Non-pigmented ciliary epithelial cell (primary cell): ENCODE measurements at places on chromosomes 13 and 19.

- no peak for DNase-seq
These were observed 2.5 kb downstream of the FPR3 start for GRCh38 chr19:51797480-51797879.

- DNase-seq: no peak
These were observed 44.7 kb upstream of the ZNF30 start for GRCh38 chr19:34881982-34882381.

DNA sequence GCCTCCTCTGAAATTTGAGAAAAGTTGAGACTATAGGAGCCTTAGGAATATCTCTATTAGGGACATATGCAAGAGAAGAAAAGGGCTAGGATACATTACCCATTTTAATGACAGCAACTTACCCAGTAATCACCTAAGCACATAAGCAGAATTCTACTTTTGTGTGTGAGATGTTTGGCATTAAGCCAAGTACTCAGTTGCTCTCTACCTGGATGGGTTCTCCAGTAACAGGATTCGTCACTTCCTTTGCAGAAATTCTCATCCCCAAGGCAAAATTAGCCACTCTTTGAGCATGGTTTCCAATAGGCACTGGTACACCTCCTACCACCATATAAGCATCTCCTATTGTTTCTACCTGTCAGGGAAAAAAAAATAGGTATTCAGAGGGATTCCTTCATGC lies 95.1 kb downstream of the C13orf42 start:
- DNase-seq: no peak

DNA sequence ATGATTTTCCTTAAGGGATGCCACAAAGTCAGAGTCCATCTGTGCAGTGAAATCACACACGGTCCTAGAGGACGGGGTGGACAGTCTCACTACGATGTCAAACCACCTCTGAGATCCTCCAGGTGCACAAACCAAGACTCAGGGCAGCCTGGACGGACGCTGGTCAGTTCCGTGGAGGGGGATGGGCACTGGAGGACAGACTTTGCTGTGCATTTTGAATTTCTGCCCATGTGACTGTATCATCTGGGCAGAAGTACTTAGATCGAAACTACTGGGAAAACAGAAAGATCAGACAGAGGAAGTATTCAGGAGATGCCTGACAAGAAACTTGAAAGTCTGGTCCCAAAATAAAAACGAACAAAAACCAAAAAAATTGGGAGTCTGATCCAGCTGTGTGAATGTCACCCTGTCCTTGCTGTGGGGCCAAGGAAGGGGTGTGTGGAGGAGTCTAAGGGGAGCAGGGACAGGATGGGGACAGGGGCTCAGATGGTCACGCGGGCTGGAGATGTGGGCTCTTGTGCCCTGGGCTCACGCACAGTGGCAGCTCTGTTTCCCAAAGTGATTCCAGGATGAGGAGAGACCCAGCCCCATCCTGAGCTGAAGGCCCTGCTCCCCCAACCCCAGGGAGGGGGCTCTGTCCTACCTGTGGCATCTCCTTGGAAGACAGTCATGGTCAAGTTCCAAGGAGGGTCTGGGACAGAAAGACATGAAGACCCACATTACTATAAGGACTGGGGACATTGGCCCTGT lies 1.5 kb downstream of the SIGLEC8 start:
- no peak for DNase-seq

DNA sequence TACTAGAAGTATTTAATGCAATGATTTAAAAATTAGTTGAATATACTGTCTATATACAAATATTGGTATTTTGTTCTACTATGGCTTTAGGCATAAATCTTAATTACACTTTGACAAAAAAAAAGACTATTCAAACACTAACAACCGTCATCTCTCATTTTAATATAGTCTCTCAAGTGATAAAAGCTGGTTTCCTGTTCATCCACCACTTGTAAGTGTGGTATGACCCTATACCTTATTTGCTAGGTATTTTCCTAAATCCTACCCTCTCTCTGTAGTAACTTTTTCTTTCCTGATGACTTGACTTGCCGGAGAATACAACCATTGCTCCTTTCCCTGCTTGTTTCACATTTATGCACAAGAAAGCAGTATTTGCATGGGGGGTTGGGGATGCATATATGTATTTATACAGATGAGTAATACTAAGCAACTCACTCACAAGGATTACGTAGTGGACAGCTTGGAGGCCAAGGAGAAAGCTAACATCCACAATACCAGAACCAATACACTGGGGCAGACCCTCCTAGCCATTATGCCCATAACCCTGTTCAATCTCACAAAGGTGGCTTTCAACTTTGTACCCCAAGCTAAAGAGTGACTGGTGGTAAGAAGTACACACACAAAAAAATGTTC lies 12.7 kb upstream of the EFNB2 start:
- DNase-seq: no peak

DNA sequence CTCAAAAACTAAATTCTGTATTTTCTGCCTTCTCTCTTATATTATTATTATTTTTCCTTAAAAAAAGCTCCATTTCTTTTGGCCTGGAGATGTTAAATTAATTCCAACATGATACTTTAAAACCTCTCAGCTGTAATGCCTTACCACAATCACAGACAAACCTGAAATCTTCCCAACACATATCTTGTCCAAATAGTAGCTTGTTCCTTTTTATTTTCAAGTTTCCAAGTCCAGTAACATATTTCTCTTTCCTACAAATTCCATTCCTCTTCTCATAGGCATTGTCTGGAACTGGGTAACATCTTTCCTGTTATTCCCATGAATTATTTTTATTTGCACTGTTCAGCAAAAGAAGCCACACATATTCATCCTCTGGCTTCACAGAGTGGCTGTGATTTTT lies 137.0 kb downstream of the SLITRK6 start:
- no peak for DNase-seq

DNA sequence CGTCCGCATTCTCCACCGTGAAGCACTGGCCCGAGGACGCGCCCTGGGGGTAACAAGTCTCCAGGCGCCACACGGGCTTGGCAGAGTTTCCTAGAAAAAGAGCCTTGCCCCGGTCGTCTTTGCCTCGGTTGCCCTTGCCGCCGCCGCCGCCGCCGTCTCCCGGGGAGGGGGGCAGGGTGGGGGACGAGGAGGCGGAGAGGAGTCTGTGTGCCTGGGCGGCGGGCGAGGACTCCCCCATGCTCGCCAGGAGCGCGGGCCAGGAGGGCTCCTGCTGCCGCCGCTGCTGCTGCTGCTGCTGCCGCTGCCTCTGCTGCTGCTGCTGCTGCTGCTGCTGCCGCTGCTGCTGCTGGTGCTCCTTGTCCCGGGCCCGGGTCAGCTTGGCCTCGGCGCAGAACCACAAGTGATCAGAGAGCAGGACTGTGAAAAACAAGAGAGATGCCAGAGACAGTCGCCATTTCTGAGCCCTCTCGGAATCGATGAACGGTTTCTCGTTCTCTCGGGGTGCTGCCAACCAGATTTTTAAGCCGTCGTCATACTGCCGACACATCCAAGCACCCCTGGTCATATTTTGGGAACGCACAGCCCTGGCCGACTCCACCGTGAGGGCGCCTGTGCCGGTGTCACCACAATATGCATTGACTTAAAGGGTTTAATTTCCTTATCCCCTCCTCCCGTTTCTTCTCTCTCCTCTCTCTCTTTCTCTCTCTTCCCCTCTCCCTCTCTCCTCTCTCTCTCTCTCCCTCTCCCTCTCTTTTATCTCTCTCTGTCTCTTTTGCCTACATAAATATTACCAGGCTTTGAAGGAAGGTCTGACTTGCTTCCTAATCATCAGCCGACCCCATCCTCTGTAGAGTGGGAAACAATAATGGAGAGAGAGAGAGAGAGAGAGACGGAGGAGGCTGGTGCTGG lies 349.1 kb downstream of the LIG4 start:
- no peak for DNase-seq

GRCh38 chr13:30355384-30355699 lies 48.0 kb upstream of the KATNAL1 start:
- no peak for DNase-seq

- no peak for DNase-seq
These were observed 56.6 kb downstream of the SPRY2 start for GRCh38 chr13:80284290-80284689.

GRCh38 chr19:4224470-4224869 lies 4.9 kb upstream of the EBI3 start:
- DNase-seq: no peak

DNA sequence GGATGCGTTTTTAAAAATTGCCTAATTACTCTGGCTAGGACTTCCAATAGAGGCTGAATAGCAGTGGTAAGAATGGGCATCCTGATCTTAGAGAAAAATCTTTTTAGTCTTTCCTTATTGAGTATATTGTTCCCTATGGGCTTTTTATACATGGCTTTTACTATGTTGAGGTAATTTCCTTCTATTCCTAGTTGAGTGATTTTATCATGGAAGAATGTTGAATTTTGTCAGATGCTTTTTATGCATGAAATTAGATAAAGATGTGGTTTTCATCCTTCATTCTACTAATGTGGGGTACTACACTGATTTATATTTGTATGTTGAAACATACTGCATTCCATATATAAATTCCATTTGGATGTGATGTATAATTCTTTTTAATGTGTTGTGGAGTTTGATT lies 2673.8 kb downstream of the PCDH9 start:
- DNase-seq: peak; percentile 14

DNA sequence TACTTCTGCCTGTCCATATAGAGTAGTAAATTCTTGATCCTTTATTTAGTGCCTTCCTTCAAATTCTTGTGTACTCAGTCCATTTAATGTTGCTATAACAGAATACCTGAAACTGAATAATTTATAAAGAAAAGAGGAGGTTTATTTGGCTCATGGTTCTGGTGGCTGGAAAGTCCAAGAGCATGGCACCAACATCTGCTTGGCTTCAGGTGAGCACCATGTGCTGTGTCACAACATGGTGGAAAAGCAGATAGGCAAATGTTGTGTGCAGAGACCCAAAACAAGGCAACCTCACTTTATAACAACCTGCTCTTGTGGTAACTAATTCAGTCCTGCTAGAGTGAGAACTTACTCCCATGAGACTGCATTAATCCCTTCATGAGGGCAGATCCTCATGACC lies 195.3 kb downstream of the LMO7 start:
- no peak for DNase-seq

DNA sequence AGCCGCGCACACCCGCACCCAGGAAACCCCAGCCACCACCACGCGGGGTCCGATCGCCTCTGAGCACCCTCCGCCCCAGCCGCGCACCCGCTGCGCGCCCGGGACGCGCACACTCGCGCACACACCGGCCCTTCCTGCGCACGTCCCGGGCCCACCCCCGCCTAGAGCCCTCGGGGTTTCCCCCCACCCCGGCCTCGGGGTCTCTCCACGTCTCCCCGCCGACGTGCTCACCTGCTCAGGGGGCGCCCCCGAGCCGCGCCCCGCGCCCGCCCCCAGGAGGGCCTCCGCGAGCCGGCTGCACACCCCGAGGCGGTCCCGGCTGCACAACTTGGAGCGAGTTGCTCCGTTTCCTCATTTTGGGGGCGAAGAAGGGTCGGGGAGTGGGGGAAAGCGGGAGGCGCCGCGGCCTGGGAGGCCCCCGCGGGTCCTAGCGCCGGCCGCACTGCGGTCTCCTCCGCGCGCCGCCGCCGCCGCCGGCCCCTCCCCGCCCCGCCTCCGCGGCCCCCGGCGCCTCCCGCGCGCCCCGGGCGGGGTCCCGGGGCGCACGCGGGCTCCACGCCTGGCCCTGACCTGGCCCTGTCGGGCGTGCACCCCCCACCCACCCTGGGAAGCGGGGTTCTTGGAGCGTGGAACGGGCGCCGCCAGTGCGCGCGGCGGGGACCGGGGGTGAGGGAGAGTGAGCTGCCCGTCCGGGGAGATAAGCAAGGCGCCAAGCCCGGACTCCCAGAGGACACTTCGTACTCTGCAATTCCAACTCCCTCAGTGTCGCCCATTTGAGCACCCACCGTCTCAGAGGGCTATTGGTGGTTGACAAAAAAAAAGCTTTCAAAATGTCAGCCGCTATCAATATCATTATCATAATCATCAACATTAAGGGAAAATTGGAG lies at the start of gene MATK:
Gene MATK (minus strand): TSS at position 444 of the 887 bp plus-strand sequence. CDS start 1,246 bp downstream, outside the sequence.
- no peak for DNase-seq

DNA sequence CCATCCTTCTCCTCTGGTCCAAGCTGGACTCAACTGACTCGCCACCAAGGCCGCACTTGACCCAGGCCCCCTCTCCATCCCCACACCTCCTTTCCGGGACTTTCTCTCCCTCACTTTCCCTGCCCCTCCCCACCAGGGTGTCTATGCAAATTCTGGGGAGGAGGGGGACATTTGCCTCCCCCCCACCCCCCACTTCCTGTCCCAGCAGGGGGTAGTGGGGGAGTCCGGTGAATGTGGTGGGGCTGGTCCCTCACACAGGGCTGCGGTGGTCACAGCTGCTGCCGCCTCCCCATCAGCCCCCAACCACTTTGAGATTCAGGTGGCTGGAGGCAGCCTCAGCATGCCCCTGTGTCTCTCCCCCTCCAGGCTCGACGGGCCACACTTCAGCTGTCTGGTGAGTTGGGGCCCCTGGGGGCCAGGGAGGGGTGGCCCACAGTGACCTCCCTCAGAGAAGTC lies 870 bp downstream of the SPIB start:
- DNase-seq: no peak

DNA sequence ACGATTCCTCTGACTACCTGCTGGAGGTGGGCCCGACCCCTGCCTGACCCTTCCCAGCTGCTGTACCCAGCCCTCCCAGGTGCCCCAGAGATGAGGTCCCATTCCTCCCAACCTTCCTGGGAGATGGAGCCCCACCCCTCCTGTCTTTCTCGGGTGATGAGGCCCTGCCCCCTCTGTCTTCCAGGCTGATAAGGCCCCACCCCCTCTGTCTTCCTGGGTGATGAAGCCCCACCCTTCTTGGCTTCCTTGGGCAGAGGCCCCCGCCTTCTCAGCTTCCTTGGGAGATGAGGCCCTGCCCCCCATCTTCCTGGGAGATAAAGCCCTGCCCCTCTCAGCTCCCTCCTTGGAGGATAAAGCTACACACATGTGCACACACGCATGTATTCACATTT lies 47.9 kb downstream of the CERS4 start:
- no peak for DNase-seq

- no peak for DNase-seq
These were observed 2.7 kb upstream of the HPN start for GRCh38 chr19:35038623-35039512.

DNA sequence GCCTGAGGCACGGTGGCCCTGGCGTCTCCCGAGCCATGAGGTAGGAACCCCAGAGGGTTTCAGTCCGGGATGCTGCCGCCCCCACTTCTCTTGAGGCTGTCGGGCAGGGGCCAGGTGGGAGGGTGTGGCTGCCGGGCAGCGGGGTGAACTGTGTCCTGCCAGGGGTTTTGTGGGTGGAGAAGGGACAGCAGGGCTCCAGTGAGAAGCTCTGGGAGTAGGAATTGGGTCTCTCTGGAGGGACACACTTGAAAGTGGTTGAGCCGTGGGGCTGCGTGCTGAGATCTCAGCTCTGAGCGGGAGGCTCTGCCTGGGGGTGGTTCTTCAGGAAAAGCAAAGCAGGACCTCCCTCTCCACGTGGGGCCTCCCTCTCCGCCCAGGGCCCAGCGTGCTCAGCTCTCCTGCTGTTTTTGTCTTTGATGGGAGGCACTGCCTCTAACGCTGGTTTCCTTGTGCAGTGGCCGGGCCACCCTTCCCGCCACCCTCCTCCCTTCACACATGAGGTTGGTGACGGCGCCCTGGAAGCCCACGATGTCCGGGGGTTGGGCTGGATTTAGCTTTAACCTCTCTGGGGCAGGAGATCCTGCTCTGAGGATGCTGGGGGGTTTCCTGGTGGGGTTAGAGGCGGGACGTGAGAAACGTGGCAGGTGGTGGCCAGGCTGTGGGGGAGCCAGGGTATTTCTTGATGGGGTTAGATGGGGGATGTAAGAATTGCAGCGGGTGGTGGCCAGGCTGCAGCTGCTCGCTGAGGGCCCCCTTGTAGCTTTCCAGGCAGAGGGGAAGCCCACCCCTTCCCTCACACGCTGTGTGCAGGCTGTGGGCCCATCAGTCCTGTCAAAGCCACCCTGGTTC lies 15.3 kb upstream of the ZNF554 start:
- DNase-seq: no peak
